ENCODE measurements at places on chromosomes 1 and 21.

GRCh38 chr1:156384007-156384406, 15.0 kb downstream of the RHBG start:
- ATAC-seq = no peak

- ATAC-seq = no peak
Observed at GRCh38 chr1:26059906-26060305, 7.5 kb downstream of the TRIM63 start.

GRCh38 chr1:40853885-40854170, 8.3 kb downstream of the CITED4 start:
- no peak for ATAC-seq

- no peak for ATAC-seq
Observed at GRCh38 chr1:108718927-108719655, 6.4 kb downstream of the FNDC7 start.

GRCh38 chr21:41045534-41046268, 122.3 kb upstream of the BACE2 start:
- ATAC-seq = no peak

DNA sequence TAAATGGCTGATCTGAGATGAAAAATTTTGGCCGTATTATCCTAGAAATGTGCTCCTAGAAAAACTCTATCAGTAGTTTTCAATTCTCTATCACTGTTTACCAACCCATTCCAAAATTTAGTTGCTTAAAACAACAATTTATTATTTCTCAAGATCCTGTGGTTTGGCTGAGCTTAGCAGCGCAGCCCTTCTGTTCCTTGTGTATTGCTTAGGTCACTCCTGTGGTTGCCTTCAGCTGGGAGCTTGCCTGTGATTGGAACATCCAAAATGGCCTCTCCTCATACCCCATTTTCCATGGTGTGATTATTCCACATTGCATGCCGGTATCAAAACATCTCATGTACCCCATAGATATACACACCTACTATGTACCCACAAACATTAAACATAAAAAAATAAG, 22.8 kb upstream of the STUM start:
- no peak for ATAC-seq

GRCh38 chr1:36156329-36157114, 562 bp downstream of the MAP7D1 start:
- ATAC-seq = no peak

- ATAC-seq = no peak
Observed at GRCh38 chr1:226980565-226981385, 40.7 kb downstream of the COQ8A start.

DNA sequence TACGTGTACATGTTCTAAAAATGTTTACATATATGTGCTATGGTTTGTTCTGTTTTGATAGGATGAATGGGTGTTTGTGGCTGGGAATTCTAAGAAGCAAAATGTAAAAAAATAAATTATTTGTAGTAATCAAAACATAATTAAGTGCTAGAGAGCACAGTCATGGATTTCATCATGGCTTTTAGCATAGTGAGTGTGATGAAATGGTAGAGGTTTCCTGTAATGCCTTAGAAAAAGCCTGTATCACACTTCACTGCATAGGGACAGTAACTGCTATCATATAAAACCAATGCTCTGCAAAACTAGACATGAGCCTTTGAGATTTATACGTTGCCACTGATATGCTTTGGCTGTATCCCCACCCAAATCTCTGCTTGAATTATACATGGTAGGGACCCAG, 99.8 kb downstream of the PTGER3 start:
- ATAC-seq = no peak

GRCh38 chr1:52913537-52913936, 8.0 kb downstream of the ECHDC2 start:
- no peak for ATAC-seq

GRCh38 chr1:164774413-164774812, 215.4 kb downstream of the PBX1 start:
- no peak for ATAC-seq

DNA sequence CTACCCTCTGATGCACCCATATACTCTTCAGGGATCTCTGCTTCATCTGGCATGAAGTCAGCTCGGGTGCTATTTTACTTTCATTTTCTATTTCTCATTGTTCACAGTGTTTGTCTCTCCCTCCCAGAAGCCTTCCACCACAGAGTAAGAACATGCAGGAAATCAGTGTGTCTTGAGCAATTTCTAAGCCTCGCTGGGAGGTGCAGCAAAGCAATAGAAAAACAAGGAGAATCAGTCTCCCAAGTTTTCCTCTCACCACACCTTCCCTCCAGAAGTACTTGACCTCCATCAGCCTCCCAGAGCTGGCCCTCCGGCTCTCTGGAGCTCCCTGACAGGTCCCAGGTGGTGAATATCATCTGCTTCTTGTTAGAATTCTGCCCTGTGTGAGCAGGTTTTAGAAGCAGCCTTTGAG, 594.7 kb upstream of the CAMK1G start:
- ATAC-seq = peak; percentile 74

DNA sequence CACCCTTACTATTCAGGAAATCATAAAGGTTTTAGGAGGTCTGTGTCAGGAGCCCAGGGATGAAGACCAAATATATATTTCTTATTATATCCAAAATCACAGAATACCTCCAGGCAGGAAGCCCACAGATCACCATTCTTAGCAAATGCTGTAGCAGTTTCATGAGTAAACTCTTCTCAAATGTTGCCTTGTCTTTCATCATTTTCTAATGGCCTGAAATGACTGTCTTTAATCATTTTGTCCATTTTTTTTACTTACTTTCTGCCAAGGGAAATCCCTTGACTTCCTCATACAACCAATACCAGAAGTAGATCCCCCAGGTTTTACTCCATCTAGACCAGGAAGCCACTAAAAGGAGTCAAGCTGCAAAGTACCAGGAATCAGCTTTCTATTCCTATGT, 32.4 kb downstream of the PSMG1 start:
- ATAC-seq = no peak

DNA sequence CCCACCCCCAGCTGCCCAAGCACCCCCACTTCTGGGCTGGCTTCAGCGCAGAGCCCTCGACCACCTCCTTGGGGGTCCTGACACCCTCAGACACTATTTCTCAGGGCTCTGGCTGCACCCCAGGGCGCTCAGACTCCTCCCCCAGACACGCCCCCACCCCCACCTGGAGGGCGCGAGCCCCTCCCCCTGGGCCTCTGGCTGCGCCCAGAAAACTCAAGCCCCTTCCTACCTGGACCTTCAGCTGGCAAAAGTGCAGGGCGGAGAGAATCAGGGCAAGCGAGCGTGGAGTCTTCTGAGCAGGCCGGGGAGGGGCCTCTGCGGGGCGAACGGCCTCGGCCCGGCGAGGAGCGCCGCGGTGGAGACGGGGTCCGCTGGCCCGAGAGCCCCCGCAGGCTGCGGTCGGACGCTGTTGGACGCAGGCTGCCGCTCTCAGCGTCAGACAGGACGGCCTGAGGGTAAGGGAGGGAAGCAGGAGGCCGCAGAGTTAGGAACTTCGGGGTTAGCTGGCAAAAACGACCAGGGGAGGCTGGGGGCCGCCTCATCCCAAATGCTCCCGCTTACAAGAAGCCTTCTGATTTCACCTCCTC, 17.4 kb upstream of the NBPF1 start:
- ATAC-seq = no peak

DNA sequence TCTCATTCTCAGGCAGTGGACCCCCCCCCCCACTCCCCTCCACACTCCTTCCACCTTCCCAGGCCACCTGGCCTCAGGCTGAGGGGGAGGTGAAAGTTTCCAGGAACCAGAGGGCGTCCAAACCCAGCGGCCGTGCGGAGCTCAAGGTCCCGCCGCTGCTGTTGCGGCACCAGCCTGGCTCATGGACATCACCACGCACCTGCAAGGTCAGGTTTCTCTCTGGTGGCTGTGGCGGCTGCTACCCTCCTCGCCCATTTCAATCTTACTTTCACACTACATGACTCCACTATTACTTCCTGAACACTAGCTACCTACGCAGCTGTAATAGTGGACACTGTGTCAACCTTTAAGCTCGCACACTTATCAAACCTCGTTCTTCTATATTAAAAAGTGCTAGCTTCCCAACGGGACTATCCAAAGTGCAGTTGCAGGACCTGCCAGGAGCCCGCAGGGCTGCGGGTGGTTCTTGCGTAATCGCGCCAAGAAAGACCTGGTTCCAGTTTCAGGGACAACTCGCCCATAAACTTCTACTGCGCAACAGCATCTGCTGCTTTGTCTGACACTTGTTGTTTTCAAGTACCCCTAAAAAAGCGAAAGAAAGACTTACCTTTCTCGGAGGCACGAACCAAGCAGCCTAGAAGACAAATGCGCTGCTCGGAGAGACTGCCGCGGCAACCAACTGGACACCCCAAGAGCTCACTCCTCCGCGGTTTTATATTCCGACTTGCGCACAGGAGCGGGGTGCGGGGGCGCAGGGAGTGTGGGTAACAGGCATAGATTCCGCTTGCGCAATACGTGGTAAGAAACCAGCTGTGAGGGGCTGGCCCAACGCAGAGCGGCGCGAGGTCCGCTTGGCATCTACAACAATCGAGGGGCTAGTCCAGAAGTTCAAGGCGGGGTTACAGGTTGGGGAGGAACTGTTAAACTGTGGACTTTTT, at the start of gene DIRAS3:
TSS of gene DIRAS3 (minus strand) at position 687 of the 938 bp plus-strand sequence. CDS start 3,330 bp downstream, outside the sequence.
- no peak for ATAC-seq

DNA sequence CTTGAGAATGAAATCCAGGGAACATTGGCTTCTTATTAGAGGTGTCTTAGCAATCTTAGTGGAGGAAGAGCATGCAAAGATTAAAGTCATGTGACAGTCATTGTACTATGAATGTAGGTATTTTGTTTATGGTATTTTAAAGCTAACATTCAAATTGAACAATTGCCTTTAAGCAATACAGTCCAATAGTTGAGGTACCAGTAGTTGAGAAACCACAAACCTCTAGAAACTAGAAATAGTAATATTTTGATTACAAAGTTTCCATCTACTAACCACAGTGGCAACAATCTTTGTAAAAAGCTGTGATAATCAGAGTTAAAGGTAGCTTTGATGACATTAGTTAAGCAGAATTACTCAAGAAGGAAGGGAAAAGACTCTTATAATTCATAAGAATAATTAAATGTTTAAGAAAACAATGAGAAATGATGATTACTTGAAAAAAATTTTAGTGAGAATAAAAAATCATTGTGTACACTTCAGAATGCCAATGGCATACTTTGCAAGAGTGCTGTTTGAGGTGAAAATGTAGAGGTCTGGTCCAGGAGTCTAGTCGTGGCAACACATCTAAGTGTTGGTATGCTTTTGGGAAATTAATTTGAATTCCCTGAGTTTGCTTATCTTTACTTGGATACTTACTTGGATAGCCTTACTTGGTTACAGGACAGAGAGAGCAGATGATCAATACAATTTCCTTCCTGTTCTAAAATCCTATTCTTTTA, 104.9 kb upstream of the PTGFR start:
- ATAC-seq = no peak

- ATAC-seq = no peak
Observed at GRCh38 chr1:79663916-79664315, 657.4 kb upstream of the ADGRL4 start.

DNA sequence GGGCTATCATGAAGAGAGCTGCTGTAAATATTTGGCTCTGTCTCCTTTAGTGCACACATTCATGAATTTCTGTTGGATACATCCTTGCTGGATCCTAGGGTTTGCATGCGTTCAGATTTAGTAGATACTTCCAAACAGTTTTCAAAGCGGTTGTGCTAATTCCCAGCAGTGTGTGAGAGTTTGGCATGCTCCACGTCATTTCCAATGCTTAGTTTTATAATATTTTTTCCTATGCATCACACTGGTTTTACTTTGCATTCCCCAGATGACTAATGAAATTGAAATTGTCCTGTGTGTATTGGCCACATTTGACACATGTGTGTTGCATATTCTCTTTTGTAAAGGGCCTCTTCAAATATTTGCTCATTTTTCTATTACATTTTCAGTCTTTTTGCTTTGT, 18.5 kb upstream of the AADACL3 start:
- no peak for ATAC-seq

GRCh38 chr21:36754241-36754898, 55.5 kb downstream of the SIM2 start:
- ATAC-seq = no peak

DNA sequence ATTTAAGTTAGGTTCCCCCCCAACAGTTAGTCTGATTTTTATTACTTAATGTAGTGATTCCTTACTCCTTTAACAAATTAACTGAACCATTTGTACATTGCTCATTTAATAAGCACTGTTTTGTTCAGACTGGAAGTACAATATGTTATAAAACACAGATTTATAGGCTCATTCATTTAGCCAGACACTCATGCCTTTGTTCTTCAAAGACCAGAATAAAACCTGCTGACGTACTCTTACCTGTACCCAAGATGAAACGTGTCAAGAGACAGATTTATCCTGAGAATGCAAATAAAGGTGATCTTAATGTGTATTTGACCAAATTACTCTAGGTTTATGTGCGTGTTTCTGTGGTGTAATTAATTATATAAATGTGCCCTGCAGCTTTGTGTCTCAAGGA, 92.8 kb downstream of the INTS7 start:
- ATAC-seq = no peak

DNA sequence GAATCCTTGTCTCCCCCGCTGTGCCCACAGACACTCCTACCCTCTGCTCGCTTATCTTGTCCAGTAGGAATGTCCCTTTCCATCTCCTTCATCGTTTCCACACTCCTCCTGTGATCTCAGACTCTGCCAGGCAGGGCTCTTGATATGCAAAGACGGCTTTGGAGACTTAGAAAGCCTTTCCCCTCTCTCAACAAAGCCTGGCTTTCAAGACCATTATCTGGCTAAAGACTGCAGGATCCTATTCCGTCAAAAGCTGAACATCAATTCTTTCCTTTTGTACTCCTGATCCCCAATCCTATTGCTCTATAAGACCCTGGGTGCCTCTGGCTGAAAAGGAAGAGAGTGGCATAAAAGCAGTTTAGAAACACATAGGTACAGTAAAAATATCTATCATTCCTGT, 63.9 kb downstream of the SDC3 start:
- no peak for ATAC-seq

GRCh38 chr1:232553809-232554208, 76.1 kb downstream of the SIPA1L2 start:
- ATAC-seq = no peak

- peak; percentile 96 for ATAC-seq
Observed at GRCh38 chr21:25421321-25422028, 185.8 kb downstream of the MRPL39 start.

- ATAC-seq = no peak
Observed at GRCh38 chr1:8113262-8114220, 87.4 kb upstream of the ERRFI1 start.

- ATAC-seq = no peak
Observed at GRCh38 chr21:41823906-41824305, 55.2 kb downstream of the PRDM15 start.

GRCh38 chr1:91349524-91349923, 55.1 kb downstream of the HFM1 start:
- no peak for ATAC-seq

DNA sequence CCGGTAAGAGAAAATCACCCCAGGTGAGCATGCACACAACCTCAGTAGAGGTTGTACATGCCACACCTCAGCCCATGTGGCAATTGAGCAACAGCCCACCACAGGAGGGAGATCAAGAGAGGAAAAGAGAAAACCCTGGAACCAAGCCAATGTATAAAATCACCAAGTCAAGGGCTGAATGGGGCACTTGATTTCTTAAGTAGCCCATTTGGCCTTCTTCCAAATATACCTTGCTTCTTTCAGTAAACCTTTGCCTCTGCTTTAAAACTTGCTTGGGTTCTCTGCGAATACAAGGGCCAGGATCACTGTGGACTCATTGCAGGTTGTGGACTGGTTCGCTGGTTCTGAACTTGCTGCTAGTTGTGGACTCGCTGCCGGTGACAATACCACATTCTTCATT, 1814.0 kb downstream of the PLA2G4A start:
- no peak for ATAC-seq

GRCh38 chr1:99227056-99227897, 37.0 kb upstream of the PLPPR4 start:
- ATAC-seq = no peak
